SK-MEL-5 (cell line): ENCODE measurements at places on chromosomes 2 and 18.

DNA sequence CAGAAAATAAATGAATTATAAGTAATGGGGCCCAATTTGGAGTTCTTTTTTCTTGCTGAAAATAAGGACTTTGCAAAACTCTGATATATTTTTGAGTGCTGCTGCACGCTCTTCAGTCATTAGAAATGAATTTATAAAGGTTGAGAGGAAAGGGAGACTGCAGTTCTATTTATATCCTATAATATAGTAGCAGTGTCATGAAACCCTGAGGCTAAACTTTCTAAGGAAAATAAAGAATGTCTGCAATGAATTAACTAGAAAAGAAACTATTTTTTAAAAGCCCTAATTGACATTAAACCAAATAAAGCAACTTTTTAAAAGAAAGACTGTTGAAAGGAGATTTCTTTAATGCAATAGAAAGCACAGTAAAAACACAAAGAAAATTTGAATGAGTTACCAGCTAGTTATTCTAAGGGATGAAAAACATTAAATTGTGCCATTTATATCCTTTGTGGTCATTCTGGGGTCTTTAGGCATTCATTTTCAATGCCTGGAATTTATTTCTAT is 1072.8 kb upstream of the TMEFF2 start:
- DNase-seq, result no peak

- no peak for DNase-seq
Observed at GRCh38 chr2:136407952-136408318, 290.0 kb upstream of the CXCR4 start.

GRCh38 chr2:30910686-30911085 is 103.4 kb upstream of the CAPN13 start:
- no peak for DNase-seq

DNA sequence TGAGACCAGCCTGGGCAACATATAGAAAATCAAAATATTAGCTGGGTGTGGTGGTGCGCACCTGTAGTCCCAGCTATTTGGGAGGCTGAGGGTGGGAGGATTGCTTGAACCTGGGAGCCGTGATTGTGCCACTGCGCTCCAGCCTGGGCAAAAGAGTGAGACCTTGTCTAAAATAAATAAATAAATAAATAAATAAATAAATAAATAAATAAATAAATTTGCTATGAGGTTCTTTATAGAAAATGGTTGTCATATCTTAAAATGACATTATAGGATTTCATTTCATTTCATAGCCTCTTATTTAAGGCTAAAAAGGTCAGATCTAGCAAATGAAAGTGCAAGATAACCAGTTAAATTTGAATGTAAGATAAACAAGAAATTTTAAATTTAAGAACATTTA is 193.0 kb downstream of the NAPG start:
- no peak for DNase-seq

DNA sequence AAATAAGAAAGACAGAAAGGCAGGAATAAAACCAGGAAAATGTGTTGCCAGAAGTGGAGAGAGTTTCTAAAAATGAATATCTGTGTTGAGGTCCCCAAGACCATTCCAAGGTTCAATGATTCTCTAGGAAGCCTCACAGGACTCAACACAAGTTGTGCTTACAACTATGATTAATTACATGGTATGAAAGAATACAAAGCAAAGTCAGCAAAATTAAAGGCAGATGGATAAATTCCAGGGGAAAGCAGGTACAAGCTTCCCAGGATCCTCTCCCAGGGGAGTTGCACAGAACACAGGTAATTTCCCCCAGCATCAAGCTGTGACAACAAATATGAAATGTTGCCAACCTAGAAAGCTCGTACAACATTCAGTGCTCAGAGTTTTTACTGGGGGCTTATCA is 154.4 kb upstream of the HNMT start:
- no peak for DNase-seq

GRCh38 chr18:70127359-70127758 is 78.1 kb downstream of the RTTN start:
- no peak for DNase-seq

GRCh38 chr2:3222636-3223035 is 155.0 kb downstream of the EIPR1 start:
- no peak for DNase-seq

DNA sequence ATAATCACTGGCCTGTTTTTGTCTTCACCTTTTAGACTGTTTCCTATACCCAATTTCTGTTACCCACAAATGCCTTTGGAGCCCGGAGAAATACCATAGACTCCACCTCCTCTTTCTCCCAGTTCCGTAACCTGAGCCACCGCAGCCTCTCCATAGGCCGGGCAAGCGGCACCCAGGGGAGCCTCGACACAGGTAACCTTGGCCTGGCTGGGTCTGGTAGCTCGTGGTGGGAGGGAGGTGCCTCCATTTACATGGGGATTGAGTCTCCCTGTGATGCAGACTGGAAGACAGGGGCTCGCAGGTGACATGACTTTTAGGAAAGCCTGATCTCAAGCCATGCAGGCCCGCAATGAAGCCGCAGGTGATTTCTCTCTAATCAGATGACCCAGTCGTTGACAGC is 100.6 kb downstream of the CABLES1 start:
- DNase-seq, result no peak

DNA sequence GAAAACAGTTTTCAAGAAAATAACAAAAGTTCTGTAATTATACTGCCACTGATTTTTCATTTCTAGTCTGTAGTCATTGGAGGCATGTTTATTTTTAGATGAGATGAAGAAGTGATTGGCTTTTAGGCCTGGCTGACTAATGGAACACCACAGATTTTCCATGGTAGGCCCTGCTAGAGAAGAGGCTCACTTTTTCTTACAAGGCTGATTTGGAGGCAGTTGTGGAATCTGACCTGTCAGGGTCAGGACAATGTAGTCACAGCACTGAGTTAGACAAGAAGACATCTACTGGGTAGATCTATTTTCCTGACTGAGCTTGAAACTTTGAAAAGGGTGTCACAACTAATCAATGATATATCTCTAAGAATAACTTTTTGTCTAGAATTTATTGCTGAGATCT is 43.9 kb downstream of the KDM3A start:
- DNase-seq, result no peak

DNA sequence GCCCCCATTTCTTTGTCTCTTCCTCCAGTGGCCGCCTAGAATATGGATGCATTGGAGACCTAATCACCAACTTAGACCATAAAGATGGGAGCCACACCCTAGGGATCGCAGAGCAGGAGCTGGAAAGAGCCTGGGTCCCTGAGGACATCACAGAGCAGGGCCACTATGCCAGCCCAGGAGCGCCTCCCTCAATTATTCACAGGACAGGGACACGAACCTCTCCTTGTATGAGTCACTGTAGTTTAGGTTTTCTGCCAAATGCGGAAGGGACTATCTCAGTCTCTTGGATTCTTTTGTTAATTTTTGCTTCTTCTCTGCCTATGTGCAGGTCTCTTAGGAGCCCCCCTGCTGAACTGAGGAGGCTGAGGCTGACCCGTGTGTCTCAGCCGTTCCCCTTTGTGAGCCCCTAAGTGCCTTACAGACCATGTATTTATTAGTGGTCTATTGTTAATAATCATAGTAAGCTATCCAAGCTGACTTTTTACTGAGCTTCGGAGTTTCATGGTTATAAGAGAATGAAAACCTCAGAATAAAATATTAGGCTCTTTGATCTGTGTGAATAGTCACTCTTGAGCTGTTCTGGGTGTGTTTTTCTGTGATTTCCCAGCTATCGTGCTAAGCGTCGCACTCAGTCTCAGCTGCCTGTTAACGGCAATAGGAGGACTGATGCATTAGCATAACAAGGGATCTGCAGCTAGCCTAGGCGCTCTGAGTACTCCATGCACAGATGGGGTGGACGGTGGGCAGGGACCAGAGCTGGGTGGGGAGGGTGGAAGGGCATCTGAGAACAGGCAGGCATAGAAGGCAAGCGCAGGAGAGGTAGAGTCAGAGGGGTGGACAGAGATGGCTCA is 12.7 kb upstream of the PTPN4 start:
- DNase-seq, result no peak

- DNase-seq, result peak; percentile 71
Observed at GRCh38 chr2:9914384-9915065, 37.0 kb upstream of the GRHL1 start.

GRCh38 chr2:86002375-86002774 is 103.3 kb downstream of the POLR1A start:
- DNase-seq, result no peak

- no peak for DNase-seq
Observed at GRCh38 chr2:194567661-194568017, 1089.4 kb upstream of the SLC39A10 start.

DNA sequence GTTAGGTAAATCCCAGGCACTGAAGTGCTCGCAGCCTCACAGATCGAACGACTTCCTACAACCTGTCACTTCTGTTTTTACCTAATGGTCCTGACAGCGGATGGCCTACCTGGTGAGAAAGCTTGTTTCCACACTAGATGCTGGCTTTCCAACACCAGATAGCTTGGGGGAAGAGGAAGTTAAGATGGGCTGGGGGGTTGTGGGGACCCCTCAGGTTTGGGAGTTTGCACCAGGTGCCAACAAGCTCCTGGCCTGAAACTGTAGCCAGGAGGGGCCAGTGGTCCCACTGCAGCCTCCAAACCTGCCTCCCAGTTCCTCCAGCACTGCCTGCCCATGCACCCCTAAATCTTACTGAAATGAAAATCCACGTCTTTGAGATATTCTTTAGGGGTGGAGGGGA is 3.9 kb downstream of the TMEM185B start:
- DNase-seq, result no peak

GRCh38 chr2:149765003-149765402 is 177.4 kb upstream of the MMADHC start:
- no peak for DNase-seq

DNA sequence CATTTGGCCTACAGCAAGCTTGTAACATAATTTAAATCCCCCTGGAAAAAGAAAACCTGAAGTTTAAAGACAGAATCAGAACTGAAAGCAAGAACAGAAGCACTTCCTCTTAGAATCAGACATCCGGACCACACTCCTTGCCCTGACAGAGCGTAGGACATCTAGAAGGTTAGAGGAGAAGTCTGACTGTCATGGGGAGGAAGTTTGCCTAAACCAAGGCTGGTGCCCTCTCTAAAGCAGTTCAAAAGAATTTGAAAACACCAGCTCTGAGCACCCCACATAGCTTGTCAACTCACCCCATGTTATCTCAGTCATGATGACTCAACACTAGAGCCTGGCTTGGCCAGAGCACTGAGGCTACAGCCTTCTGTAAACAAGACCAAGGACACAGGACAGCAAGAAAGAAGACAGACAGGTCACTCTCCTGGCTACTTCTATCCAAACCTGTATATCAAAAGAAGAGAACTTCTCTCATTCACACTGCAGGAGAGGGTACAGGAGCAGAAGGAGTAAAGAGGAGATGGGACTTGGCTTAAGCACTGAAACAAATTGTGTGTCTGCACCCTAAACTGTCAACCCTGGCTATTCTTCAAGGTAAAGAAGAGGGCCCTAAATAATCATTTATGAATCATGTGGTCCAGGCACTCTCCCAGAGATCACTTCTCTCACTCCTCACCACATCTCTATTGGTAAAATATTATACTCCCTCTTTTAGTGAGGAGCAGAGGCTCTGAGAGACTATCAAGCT is 198.6 kb downstream of the MEMO1 start:
- no peak for DNase-seq

DNA sequence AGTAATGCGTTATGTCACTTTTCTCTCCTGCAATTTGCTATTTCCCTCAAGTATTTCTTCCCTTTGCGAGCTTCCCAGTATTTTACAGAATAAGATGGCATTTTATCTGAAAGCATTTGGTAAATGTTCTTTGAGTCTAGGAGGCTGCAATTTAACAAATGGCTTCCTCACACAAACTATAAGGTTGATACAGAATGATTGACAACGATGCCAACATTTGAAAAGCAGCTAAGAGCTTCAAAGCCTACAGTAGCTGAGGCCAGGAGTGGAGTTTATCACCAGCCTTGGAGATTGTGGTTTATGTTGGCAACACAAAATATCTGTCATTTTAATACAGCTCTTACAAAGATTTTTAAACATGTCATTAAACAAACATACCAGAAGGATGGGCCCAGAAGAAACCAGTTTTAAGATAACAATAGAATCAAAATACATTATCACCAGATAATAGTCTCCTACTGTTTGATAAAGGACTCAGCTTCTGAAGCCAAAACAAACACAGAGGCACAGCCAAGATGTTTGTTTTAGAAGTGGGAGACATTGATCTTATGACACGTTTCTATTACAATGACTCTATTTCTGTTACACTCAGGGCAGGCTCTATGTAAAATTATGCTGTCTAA is 711.4 kb upstream of the ACVR2A start:
- no peak for DNase-seq

DNA sequence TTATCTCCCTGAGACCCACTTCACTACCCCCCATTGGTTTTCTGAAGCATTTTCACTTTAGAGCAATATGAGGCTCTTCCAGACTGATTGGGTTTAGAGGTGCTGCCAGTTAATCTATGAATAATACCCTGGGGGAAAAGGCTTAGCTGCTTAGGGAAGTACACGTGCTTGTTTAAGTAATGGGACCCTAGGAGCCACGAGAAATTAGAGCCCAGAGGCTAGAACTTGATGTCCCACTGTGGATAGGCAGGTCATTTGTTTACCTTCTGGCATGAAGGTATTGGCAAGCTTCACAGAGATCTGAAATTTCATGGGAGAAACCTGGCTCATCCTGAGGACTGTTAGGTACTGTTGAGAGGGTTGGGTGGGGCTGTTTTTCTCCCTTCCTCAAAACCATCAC is 59.7 kb downstream of the CLIP4 start:
- DNase-seq, result no peak

GRCh38 chr2:71071681-71072398 is 3.4 kb downstream of the NAGK start:
- peak; percentile 48 for DNase-seq

- no peak for DNase-seq
Observed at GRCh38 chr2:217183471-217183870, 323.6 kb upstream of the TNP1 start.

- no peak for DNase-seq
Observed at GRCh38 chr18:13213036-13213795, 5.3 kb upstream of the LDLRAD4 start.

- no peak for DNase-seq
Observed at GRCh38 chr2:44448860-44449527, 87.2 kb downstream of the CAMKMT start.

- no peak for DNase-seq
Observed at GRCh38 chr2:233419602-233420391, 65.5 kb downstream of the DGKD start.

DNA sequence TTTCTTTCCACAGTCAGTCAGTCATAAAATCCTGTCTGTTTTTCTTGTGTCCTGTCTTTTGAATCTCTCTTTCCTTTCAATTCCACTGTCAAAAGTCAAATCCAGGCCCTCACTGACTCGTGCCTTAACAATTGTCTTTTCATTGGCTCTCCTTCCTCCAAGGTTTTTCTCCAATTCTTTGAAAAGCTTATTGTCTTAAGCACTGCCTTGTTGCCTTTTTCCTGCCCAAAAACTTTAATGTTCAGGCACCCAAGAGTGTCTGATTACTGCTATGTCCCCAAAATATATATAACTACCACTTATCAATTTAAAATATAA is 13.9 kb upstream of the SULT1C4 start:
- DNase-seq, result no peak
